ENCODE measurements at places on chromosomes 6 and 20. TPM values are rescaled to one million over a fixed set of nuclear protein-coding genes. Genes with fewer than 3 reads are reported as not detected.

The TMEM170B gene
- 0.98 TPM for total RNA-seq

The SCRT2 gene
- not detected for total RNA-seq

The GMPR gene
- total RNA-seq: 1.6 TPM

The SLC32A1 gene
- total RNA-seq: not detected

The OVOL2 gene
- total RNA-seq: not detected

DNA sequence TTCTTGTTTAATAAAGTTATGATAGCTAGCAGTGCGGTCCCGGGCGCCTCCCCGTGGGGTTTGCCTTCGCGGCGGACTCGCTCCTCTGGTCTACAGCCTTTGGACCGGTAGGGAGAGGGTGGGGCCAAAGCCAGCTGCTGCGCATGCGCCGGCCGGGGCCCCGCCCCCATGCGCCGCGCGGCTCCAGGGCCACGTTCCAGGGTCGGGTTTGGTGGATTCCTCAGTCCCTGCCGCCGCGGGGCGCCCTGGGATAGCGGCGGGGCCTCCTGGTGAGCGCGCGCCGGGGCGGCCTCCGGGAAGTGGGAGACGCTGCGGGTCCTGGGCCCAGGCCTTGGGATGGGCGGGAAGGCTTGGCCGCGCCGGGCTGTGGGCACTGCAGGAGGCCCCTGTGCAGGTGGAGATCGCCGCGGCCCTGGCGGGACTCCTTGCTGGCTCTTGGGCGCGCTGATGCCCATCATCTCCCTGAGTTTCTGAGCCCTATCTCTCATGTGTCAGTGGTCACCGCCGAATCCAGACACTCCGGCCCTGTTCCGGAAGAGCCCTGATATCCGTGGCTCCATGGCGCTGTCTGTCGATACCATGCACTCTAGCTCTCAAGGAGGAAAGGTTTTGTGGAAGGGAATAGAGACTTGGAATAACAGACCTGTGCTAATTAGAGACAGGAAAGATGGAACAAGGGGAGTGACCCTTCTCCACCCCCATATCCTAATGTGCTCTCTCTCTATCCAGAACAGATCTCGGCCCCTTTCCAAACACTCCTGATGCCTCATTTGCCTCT lies at the start of gene VARS2:
Gene VARS2 (plus strand): TSS at position 163 of the 778 bp plus-strand sequence. CDS start 599 bp downstream, at position 762.
- H3K27ac ChIP-seq: peak within 1 kb of the TSS; percentile 95
- H3K36me3 ChIP-seq: peaks cover 50% of the 10 kb centered on the region
- peak; percentile 92 for DNase-seq
- H3K27me3 ChIP-seq: no peaks in the 10 kb centered on the region

GRCh38 chr6:131295081-131295480 lies 159.8 kb downstream of the AKAP7 start:
- no peaks in the 10 kb centered on the region for H3K27me3 ChIP-seq
- H3K27ac ChIP-seq: no peak overlapping the region
- H3K4me3 ChIP-seq: no peak overlapping the region
- DNase-seq: no peak
- no peaks in the 10 kb centered on the region for H3K36me3 ChIP-seq
- peaks cover 18% of the 10 kb centered on the region for H3K4me1 ChIP-seq

DNA sequence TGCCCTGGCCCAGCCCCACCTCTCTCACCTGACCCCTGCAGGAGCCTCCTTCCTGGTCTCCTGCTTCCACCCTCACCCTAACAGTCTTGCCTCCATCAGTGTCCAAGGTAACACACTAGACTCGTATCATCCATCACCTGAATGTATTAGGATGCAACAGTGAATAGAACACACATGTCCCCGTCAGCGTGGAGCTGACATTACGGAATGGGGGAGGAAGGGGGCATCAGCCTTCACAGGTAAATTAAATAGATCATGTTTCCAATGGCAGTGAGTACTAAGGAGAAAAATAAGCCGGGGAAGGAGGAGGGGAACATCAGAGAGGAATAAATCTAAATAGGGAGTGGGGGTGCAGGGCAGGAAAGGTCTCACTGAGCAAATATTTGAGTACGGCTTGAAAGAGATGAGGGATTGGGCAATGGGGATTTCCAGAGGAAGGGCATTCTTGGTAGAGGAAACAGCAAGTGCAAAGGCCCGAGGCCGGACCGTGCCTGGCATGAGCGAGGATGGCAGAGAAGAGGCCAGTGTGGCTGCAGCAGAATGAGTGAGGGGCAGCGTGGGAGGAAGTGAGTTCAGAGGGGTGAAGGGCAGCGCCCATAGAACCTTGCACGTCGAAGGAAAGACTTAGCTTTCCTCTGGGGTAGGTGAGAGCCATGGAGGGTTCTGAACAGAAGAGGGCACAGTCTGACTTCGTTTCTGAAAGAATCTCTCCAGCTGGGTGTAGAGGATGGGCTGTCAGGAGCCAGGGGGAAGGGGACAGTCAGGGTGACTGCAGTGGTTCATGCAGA lies 110.1 kb upstream of the PTPN1 start:
- H3K36me3 ChIP-seq: no peaks in the 10 kb centered on the region
- H3K4me3 ChIP-seq: no peak overlapping the region
- peak overlapping the region; percentile 49 for H3K27ac ChIP-seq
- no peak for DNase-seq
- no peaks in the 10 kb centered on the region for H3K4me1 ChIP-seq

DNA sequence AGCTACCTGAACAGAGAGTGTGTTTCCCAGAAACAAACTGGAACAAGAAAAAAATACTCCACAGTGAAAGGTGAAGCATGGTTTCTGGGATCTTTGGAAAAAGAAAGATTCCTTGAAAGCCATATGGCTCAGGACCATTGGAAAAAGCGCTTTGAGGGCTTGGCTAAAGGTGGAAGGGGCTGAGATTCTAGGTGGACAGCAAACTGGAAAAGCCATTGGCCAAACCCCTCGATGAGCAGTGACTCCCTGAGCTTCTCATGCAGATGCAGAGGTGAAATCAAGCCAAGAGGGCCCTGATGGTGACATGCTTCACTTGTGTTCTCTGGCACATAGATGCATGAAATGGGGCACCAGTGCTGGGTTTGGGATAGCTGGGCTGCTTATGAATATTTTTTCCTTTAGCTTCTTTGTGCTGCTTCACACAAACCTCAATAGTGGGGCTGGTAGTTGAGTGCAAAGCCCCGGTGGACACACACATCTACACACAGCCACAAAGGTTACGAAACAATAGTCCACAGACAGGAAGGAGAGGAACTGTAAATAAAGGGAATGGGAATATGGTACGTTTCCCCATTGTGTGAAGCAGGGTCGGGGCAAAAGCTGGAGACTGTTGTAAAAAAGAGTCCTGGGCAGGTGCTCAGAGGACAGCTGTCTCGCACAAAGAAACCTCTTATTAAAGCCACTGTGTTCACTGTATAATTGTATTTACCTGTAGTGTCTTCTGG lies 117.8 kb downstream of the FOXA2 start:
- no peaks in the 10 kb centered on the region for H3K27me3 ChIP-seq
- H3K36me3 ChIP-seq: no peaks in the 10 kb centered on the region
- H3K4me3 ChIP-seq: no peak overlapping the region

DNA sequence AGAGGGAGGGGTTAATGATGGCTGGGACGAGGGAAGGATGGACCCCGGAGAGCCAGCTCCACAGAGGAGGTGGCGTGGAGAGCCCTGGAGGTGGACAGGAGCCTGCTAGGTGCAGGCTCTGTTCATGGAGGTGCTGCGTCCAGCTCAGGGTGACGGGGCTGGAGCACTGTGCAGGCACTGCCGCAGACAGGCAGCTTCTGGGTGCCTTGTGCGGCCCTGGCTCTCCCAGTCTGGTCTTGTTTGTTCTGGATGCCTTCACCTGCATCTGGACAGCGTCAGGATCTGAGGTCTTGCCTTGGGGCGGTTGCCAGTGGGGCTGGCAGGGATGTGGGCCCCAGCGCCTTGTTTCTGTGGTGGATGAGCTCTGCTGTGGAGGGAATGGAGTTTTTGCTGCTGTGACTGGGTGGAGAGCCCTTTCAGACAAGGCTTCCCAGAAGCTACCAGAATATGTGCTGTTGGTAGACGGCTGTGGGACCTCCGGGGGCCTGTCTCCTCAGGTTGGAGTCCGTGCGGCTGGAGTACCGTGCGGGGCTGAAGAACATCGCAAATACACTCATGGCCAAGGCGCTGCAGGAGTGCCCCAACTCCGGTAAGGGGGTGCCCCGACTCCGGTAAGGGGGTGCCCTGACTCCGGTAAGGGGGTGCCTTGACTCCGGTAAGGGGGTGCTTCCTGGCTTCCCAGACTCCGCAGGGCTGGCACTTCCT lies 7.8 kb upstream of the C20orf204 start:
- DNase-seq: no peak
- no peaks in the 10 kb centered on the region for H3K27me3 ChIP-seq
- no peak overlapping the region for H3K27ac ChIP-seq
- H3K36me3 ChIP-seq: peaks cover 41% of the 10 kb centered on the region
- H3K4me3 ChIP-seq: no peak overlapping the region
- H3K4me1 ChIP-seq: no peaks in the 10 kb centered on the region

All from activated CD4-positive, alpha-beta T cell treated with anti-CD3 and anti-CD28 coated beads for 36 hours (primary cell).